ENCODE measurements at places on chromosomes 4 and X.

DNA sequence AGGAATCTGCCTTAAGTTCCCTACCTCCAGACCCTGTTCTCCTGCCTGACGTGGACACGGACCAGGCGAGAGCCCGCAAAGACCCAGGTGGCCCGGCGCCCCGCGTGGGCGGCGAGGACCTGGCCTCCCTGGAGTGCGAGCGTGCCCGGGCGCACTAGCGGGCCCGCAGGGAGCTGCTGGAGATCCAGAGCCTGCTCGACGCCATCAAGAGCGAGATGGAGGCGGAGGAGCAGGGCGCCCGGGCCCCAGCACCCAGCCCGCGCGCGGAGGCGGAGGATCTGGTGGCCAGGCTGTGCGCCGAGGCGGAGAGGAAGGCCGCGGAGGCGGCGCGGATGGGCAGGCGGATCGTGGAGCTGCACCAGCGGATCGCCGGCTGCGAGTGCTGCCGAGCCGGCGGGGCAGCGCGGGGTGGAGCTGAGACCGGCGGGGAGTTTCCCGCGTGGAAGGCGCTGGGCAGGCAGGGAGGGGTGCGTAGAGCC is 18.2 kb downstream of the MRFAP1 start:
- no peak for DNase-seq

GRCh38 chr4:138616775-138617174 is 374.6 kb upstream of the SLC7A11 start:
- DNase-seq = no peak

- DNase-seq = no peak
Measured at GRCh38 chrX:24396931-24397279, 36.5 kb downstream of the SUPT20HL1 start.

DNA sequence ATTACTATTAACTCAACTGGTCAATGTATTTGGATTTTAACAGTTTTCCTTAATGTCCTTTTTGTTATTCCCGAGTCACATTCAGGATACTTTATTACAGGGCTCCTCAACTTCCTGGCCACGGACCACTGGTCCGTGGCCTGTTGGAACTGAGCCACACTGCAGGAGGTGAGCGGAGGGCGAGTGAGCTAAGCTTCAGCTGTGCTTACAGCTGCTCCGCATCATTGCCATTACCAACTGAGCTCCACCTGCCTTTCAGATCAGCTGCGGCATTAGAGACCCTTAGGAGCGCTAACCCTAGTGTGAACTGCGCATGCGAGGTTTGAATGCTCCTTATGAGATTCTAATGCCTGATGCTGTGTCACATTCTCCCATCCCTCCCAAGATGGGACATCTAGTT is 591.7 kb downstream of the CCSER1 start:
- no peak for DNase-seq

DNA sequence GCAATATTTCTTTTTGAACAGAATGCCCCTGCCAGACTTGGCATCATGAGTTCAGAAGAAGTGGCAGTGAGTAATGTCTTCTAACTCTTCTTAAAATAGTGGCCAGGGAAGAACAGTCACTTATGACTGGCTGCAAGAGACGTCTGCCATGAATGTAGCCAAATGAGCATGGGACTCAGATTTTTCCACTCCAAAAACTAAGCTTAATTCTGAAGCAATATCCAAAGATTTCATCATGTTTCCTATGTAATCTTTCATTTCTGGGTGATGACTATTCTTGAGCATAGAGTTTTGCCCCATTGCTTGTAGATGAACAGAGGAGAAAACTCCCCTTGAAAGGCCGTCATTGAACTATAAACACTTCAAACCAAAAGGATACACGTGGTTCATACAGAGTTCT is 11.8 kb downstream of the AMBN start:
- DNase-seq = no peak

GRCh38 chr4:74037076-74037955 is 1.2 kb downstream of the CXCL3 start:
- DNase-seq = no peak

Data from GM12891 (cell line).